8988T (cell line): ENCODE measurements at places on chromosomes 2 and 18.

DNA sequence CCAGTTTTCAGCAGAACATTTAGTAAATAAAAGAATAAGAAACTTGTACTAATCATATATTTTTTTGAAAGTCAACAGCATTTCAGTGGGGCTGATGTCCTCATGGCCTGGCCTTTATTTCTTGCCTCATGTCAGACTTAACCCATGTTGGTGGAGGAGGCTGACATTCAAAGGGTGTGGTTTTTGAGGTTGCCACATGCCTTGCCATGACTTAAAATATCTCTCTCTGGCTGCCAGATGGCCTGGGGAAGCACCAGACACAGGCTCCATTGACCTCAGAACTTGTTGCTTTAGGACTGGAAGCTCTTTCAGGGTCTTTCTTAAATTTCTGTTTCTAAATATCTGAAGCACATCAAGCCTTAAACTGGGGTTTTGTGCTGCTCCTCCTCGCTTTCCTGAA lies 32.5 kb upstream of the CD28 start:
- no peak for DNase-seq

GRCh38 chr2:237154082-237154638 lies 68.5 kb downstream of the COPS8 start:
- DNase-seq, result no peak

- DNase-seq, result no peak
These were observed 92.2 kb downstream of the STPG4 start for GRCh38 chr2:47062681-47063537.

DNA sequence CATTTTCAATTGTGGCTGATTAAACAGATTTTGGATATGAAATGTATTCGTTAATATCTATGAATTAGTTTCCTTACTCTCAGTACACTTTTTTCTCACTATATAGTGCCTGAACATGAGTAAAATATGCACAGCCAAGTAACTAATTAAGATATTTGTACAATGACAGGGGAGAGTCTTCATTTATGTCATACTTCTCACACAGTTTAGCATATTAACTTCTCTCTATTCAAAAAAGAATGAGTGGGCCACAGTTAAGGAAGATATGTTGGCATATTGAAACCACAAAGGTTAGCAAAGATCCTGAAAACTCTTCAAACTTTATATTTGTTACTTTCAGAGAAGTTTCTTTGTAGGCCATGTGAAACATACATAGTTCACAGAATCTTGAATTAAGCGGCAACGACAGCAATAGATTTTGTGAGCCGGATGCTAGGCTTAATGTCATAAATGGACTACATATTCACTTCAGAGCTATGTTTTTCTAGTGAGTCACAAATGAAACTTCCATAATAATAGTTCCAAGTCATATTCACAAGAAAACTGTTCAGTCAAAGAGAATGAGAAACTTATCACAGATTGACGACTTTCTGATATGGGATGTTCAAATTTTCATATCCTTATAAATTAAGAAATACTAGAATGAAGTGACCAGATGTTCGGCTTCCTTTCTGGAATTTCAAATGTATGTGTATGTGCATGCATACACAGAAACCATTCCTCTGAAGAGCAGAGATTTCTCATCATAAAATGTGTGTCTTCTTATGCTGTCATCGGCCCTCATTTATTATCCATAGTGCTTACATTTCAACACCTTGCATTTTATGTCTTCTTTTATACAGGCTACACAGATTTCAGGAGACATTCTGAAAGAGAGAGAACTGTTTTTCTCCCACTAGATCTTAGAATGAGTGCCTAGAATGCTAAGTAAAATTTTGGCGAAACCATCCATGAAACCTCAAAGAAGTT lies 584.0 kb downstream of the SATB2 start:
- DNase-seq, result no peak

DNA sequence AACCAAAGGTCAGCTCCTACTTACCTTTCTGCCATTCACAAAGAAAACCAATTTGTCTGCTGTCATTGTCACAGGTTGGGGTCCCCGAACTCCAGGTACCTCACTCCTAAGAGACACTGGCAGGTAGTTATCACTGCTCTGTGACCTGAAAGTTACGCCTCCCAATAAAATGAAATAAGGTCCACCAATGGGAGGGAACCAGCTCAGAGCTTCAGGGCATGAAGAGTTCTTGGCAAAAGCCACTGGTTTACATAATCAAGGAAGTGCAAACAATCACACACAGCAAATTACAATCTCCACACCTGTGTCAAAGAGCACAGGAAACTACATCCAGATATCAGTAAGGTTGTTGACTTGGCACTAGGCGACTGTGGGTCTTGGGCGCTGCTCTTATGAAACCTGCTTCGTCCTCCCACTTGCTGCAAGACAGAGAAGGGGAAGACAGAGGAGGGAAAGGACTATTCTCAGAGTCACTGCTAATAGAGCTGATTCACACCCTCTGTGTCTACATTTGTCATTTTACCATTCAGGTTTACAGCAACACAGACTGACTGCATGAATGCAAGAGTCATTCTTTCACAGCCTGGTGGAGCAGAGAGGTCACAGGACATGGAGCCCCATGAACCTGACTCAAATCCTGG lies at the start of gene XDH:
XDH (minus strand) TSS at position 142 of the 641 bp plus-strand sequence; CDS start at position 66, 76 bp downstream.
- DNase-seq, result no peak

- no peak for DNase-seq
These were observed 562.5 kb upstream of the FAM98A start for GRCh38 chr2:34161549-34161948.

GRCh38 chr2:173040729-173041128 lies 34.9 kb upstream of the MAP3K20 start:
- no peak for DNase-seq

DNA sequence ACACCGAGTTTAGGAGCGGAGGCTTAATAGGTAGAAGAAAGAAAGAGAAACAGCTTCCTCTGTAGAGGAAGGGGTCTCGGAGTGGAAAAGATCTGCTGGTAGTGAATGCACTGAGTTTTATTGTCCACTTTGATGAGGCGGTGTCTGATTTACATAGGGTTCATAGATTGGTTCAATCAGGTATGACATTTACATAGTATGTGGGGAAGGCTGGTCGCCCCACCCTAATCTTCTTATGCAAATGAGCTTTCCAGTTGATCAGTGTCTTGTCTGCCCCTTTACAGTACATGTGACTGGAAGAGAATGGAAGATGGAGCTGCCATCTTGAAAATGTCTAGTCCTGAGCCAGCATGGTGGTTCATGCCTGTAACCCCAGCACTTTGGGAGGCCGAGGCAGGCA lies 19.9 kb upstream of the CNOT11 start:
- DNase-seq, result no peak

DNA sequence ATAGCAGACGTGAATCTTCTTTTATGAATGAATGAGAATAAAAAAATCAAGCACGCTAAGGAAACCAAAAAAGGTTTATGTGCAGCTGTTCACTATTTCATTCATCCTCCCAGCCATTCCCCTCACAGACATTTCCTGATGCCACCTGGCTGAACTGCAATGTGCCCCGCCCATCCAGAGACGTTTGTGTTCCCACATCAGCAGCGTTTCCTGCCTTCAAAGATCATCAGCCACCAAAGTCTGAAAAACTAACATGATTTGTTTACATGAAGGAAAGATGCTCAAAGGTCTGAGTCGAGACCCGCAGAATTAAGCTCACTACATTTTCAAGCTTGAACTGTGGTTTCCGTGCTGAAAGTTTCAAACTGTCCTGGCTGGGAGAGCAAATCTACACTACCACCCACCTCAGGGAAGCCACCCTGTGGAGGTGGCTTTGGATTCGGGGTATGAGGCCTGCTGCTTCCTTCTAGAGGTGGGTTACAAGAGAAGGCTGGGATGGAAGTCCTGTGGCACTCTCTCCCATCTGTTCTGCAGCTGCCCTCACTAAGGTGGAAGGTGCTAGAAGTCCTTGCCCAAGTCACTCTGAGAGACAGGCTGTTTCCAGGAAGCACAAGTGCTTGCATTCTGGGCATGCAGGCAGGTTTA lies 201.3 kb upstream of the OSR1 start:
- no peak for DNase-seq

GRCh38 chr2:158228943-158229508 lies 127.3 kb downstream of the UPP2 start:
- DNase-seq, result no peak
